Stimulated activated effector memory CD8-positive, alpha-beta T cell treated with anti-CD3 and anti-CD28 coated beads, Interleukin-12 subunit alpha, Interleukin-12 subunit beta, amount 100 ng/mL, for 72 hours (primary cell): ENCODE measurements at places on chromosomes 4 and X.

DNA sequence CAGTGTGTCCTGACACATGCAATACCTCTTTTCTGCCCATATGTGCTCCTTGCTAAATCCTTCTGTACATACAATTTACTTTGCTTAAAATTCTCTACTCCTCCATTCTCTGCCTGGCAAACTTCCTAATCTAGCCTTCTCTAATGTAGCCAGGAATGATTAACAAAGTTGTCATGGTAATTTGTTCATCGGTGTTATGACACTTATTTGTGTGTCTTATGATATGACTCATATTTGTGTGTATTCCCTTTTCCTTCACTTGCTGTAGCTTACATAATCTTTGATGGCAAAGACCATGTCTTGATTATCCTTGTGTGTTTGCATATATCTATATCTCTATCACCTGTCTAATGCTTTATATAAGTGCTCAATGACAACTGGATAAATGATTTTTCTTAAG lies 133.3 kb downstream of the COL25A1 start:
- no peak for DNase-seq

DNA sequence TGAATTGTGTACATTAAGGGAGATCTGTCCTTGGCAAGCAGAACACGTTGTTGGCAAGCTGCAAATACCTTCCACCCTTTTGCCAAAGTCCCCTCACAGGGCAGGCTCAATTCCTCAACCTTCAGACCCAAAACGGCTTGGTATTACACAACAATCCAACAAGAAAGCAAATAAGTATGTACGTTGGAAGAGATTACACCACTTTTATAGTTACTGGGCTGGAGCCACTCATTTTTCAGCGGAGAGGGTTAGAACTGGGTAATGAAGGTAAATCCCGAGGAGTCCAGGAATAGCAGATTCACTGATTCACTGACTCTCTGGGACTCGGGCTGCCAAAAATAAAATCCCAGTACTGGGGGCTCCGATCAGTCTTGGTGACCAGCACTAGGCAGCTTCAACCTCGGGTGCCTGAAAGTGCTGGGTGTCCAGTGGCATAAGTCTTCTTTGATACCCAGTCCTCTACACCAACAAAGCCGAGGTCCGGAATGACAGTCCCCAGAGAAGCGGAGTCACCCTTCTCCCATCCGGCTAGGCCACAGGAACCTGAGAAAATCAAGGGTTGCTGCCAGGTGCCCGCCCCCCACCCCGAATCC lies 587 bp downstream of the TIMM8A start:
- peak; percentile 45 for DNase-seq

DNA sequence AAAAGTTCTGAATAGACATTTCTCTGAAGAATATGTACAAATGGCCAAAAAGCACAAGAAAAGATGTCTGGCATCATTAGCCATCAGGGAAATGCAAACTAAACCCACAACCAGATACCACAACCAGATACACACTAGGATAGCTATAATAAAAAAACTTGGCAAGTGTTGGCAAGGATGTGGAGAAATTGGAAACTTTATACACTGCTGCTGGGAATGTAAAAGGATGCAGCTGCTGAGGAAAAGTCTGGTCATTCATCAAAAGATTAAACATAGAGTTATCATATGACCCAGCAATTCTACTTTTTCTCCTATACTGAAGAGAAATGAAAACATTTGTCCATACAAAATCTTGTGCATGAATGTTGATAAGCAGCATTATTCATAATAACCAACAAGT lies 92.3 kb downstream of the UCHL1 start:
- no peak for DNase-seq

DNA sequence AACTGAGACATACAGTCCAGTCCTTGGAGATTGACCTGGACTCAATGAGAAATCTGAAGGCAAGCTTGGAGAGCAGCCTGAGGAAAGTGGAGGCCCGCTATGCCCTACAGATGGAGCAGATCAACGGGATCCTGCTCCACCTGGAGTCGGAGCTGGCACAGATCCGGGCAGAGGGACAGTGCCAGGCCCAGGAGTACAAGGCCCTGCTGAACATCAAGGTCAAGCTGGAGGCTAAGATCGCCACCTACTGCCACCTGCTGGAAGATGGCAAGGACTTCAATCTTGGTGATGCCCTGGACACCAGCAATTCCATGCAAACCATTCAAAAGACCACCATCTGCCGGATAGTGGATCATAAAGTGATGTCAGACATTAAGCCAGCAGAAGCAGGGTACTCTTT lies 20.4 kb upstream of the FRMPD3 start:
- DNase-seq = peak; percentile 49

DNA sequence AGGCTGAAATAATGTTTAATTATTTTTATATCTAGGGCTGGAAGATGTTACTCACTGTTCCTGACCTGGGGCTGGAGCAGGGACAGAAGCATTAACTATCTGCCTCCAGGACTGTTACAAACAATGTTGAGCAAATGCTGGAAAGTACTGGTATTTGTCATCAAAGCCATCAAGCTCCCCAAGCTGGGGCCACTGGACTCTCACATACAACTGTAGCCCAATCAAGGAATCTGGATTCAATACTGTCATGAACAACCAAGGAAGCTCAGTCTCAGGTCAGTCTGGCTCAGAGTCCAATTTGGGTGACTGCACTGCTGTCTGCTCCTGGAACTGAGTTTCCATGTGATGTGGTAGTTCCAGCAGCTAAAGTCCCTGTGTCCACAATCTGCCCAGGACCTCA lies 50.4 kb downstream of the APOO start:
- DNase-seq = no peak

GRCh38 chr4:84319124-84319523 lies 180.0 kb downstream of the NKX6-1 start:
- DNase-seq = no peak

- DNase-seq = no peak
These were observed 74.1 kb downstream of the ARSJ start for GRCh38 chr4:113905301-113905700.

DNA sequence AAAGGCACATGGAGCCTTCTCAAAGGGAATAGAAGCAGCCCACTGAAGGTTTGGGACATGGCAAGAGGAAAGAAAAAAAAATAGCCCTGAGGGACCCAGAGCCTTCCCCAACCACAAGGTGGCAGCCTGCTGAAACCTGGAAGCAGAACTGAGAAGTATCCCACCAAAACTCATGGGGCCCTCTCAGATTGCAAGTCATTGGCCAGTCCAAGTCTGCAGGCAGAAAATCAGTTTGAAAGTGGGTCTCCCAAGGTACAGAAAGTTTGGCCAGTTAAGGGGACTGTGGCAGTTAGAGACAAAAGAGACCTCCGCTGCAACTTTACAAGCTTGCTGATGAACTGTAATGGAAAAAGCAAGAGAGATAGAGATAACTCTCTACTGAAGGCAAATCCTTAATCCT lies 155.8 kb downstream of the ANTXR2 start:
- peak; percentile 17 for DNase-seq

GRCh38 chr4:75717408-75717807 lies 7.0 kb upstream of the USO1 start:
- DNase-seq = no peak

DNA sequence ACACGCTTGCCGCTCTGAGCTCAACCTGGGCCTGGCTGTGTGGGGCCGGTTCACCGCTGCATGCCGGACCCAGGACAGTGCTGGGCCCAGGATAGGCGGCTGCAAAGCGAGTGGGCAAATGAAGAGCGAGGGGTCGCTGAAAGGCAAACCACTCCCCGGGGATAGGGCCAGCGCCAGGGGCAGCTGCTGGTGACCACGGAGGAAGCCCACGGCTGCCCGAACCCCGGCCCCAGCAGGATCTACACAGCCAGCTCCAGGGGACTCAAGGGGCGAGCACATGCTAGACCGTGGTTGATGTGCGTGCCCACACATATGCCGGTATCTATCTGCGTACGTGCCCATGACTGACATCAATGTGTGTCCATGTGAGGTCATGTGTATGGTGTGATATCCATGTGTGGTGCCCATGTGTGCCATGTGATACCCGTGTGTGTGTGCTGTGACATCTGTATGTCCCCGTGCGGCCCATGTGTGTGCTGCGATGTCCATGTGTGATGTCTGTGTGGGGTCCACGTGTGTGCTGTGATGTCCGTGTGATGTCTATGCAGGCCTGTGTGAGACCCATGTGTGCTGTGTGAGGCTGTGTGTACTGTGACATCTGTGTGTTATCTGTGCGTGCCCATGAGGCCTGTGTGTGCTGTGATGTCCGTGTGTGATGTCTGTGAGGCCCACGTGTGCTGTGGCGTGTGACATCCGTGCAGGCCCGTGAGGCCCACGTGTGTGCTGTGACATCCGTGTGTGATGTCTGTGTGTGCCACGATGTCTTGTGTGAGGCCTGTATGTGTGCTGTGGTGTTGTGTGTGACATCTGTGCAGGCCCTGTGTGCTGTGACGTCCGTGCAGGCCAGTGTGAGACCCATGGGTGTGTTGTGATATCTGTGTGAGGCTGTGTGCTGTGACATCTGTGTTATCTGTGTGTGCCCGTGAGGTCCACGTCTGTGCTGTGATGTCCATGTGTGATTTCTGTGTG lies 24.8 kb downstream of the CTBP1 start:
- no peak for DNase-seq

GRCh38 chr4:156475322-156475721 lies 496.3 kb downstream of the PDGFC start:
- DNase-seq = no peak

GRCh38 chr4:38163216-38164006 lies 203.2 kb downstream of the PTTG2 start:
- no peak for DNase-seq

- no peak for DNase-seq
These were observed 27.5 kb downstream of the YY2 start for GRCh38 chrX:21883258-21883657.

GRCh38 chrX:154351183-154352011 lies 23.0 kb downstream of the FLNA start:
- peak; percentile 56 for DNase-seq

DNA sequence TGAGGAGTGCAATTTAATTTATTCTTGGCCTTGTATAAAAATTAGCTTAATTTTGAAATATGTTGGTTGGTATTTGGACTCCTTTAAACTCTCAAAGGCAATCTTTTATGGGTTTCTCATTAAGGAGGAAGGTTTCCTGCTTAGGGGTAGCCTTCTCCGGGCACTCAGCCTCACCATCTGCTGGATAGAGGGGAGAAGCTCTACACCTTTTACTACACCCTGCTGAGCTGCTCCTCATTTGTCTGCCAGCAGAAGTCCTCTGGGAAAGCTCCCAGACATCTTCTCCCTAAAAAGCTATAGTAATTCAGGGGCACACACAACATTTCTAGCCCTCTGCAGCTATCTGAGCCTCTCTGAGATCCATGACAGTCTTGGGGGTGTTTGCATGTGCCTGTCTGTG lies 179.1 kb downstream of the SOWAHB start:
- DNase-seq = no peak

GRCh38 chr4:687048-687970 lies 1.6 kb downstream of the SLC49A3 start:
- DNase-seq = no peak

GRCh38 chr4:176664964-176665363 lies 127.8 kb downstream of the VEGFC start:
- no peak for DNase-seq

DNA sequence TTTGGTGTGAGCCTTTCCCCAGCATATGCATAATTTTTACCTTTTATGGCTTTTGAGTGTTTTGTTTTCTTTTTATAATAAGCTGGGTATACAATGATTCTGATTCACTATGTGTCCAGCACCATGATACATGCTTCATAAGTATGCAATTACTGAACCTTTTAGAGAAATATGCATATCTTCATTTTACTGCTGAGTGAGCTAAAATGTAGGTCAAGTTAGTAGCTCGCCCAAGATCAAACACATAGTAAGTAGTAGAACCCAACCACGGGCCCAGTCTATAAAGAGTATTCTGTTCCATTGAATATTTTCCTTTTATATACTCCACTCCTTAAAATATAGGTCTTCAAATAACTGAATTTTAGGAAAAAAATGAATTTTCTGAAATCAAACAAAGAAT lies 362.4 kb upstream of the HTR2C start:
- no peak for DNase-seq

GRCh38 chr4:93127489-93127888 lies 701.1 kb upstream of the ATOH1 start:
- DNase-seq = no peak

DNA sequence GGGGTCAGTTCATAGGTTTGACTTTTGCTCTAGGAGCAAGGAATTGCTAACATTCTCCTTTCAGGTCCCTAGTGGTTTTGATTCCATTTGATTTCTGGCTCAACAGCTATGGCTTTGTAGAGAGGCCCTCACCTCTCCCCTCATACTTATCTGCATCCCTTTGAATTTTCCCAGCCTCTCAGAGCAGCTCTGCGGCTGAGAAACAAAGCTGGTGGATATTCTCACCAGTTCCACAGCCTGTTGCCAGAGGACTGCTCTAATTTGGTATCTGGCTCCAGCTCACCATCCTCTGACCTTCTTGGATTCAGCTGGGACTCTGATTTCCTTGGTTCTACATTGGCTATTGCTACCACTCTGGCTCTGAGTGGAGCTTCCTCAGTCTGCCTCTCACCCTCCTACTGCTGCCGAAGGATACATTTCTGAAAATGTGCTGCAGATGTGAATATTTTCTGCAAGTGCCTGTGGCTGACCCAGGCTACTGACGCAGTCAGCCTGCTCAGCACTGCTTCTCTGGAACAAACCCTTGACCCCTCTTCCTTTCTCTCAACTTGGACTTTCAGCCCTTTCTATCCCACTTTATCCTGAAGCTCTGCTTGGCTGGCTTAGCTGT lies 110.9 kb upstream of the ENPEP start:
- no peak for DNase-seq

- DNase-seq = no peak
These were observed 5.1 kb downstream of the ANXA3 start for GRCh38 chr4:78556665-78557064.

- DNase-seq = no peak
These were observed 358.4 kb downstream of the ARHGAP24 start for GRCh38 chr4:85833302-85833701.

GRCh38 chrX:15881381-15881897 lies 26.8 kb upstream of the AP1S2 start:
- DNase-seq = no peak

- peak; percentile 62 for DNase-seq
These were observed at the start of gene MID1IP1 for GRCh38 chrX:38800981-38801845. TSS of gene MID1IP1 (plus strand) at chrX:38801459. CDS start at chrX:38804947, 3,488 bp downstream.

DNA sequence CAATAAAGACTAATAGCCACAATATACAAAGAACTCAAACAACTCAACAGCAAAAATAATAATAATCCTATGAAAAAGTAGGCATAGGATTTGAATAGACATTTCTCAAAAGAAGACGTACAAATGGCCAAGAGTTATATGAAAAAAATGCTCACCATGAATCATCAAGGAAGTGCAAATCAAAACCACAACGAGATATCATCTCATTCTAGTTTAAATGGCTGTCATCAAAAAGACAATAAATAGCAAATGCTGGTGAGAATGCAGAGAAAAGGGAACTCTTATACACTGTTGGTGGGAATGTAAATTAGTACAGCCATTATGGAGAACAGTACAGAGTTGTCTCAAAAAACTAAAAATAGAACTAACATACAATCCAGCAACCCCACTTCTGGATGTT lies 18.8 kb downstream of the TLR6 start:
- no peak for DNase-seq

GRCh38 chrX:68827848-68828624 lies 785 bp upstream of the EFNB1 start:
- DNase-seq = peak; percentile 66
